ENCODE measurements at places on chromosomes 6 and 20.

- no peak overlapping the region for H3K27ac ChIP-seq
- no peaks in the 10 kb centered on the region for H3K27me3 ChIP-seq
- H3K4me3 ChIP-seq, result peak overlapping the region; percentile 21
- H3K36me3 ChIP-seq, result no peaks in the 10 kb centered on the region
- H3K4me1 ChIP-seq, result peaks cover 15% of the 10 kb centered on the region
Observed at GRCh38 chr6:142030115-142030619, 102.6 kb upstream of the GJE1 start.

DNA sequence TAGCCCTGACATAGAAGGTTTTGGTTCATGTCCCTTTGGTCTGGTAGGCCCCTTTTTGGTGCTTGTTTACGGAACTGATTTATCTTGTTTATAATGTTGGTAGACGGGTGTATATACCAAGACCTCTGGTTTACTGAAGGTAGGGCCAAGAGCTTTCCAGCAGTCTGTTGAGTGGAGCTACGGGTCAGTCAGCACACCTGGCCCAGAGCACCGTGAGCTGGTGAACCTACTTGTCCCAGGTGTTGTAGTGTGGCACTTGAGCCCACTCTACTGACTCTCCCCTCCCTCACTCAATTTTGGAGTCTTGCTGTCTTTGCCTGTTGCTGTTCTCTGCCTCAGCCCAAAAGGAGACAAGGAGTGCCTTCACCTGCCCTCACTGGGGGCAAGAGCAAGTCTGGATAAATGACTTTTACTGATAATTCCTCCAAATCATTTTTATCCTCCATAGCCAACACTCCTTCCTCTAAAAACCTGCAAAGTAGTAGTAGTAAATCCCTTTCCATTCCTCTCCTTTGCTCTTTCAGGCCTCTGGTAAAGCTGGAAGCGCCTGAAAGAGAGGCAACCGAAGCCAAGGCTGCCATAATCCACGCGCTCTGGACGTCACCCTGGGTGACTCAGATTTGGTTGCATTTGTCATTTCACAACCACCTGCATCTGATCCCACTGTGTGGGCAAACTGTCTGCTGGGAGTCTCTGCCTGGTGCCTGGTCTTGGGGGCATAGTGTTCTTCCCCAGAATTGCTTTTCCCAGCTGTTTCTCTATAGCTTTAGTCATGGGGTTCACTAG is 22.2 kb downstream of the RREB1 start:
- no peaks in the 10 kb centered on the region for H3K4me1 ChIP-seq
- H3K27ac ChIP-seq, result peak overlapping the region; percentile 51
- peaks cover 4% of the 10 kb centered on the region for H3K36me3 ChIP-seq
- no peaks in the 10 kb centered on the region for H3K27me3 ChIP-seq
- DNase-seq, result no peak

- H3K4me3 ChIP-seq, result peak overlapping the region; percentile 24
- H3K27ac ChIP-seq, result peak overlapping the region; percentile 96
- H3K4me1 ChIP-seq, result peaks cover 47% of the 10 kb centered on the region
- no peaks in the 10 kb centered on the region for H3K36me3 ChIP-seq
- no peaks in the 10 kb centered on the region for H3K27me3 ChIP-seq
Observed at GRCh38 chr20:53513489-53514298, 79.9 kb downstream of the ZNF217 start.

DNA sequence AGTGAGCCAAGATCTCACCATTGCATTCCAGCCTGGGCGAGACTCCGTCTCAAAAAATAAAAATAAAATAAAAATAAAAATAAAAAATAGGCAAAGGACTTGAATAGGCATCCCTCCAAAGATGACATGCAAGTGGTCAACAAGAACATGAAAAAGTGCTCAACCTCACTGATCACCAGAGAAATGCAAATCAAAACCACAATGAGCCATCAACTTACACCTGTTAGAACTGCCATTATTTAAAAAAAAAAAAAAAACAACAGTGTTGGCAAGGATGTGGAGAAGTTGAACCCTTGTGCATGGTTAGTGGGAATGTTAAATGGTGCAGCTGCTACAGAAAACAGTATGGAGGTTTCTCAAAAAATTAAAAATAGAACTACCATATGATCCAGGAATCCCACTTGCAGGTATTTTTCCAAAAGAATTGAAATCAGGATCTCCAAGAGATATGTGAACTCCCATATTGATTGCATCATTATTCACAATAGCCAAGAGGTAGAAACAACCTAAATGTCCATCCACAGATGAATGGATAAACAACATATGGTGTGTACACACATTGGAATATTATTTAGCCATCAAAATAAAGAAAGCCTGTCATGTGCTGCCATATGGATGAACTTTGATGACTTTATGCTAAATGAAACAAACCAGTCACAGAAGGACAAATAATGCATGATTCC is 2.8 kb downstream of the C20orf203 start:
- DNase-seq, result no peak
- no peaks in the 10 kb centered on the region for H3K27me3 ChIP-seq
- peaks cover 13% of the 10 kb centered on the region for H3K4me1 ChIP-seq
- no peak overlapping the region for H3K27ac ChIP-seq

- H3K27ac ChIP-seq, result no peak overlapping the region
- no peak for DNase-seq
- no peaks in the 10 kb centered on the region for H3K4me1 ChIP-seq
- H3K36me3 ChIP-seq, result no peaks in the 10 kb centered on the region
- H3K4me3 ChIP-seq, result no peak overlapping the region
Observed at GRCh38 chr6:117329926-117330325, 64.6 kb downstream of the VGLL2 start.

GRCh38 chr20:59624401-59624800 is 20.1 kb downstream of the PHACTR3 start:
- no peak for DNase-seq
- H3K4me1 ChIP-seq, result no peaks in the 10 kb centered on the region
- H3K36me3 ChIP-seq, result no peaks in the 10 kb centered on the region
- no peak overlapping the region for H3K27ac ChIP-seq

DNA sequence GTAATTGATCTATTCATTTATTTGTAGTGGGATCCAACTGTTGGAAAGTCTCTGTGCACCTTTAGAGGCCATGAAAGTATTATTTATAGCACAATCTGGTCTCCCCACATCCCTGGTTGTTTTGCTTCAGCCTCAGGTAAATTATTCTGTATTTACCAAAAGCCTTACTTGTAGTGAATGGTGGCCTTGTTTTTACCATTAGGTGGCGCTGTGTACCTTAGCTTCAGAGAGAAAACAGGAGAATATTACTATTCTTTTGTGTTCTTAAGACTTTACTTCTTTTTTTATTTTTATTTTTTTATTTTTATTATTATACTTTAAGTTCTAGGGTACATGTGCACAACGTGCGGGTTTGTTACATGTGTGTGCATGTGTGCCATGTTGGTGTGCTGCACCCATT is 23.7 kb downstream of the PEX7 start:
- no peaks in the 10 kb centered on the region for H3K4me1 ChIP-seq
- no peak overlapping the region for H3K27ac ChIP-seq
- no peak overlapping the region for H3K4me3 ChIP-seq
- no peaks in the 10 kb centered on the region for H3K27me3 ChIP-seq
- H3K36me3 ChIP-seq, result no peaks in the 10 kb centered on the region

GRCh38 chr20:21527908-21528307 is 14.0 kb upstream of the NKX2-2 start:
- H3K4me1 ChIP-seq, result peaks cover 3% of the 10 kb centered on the region
- no peak overlapping the region for H3K4me3 ChIP-seq
- DNase-seq, result no peak
- H3K27me3 ChIP-seq, result peaks cover 3% of the 10 kb centered on the region
- no peak overlapping the region for H3K27ac ChIP-seq

GRCh38 chr6:19210849-19211590 is 626.1 kb upstream of the ID4 start:
- no peaks in the 10 kb centered on the region for H3K36me3 ChIP-seq
- H3K27ac ChIP-seq, result no peak overlapping the region
- no peak overlapping the region for H3K4me3 ChIP-seq
- H3K27me3 ChIP-seq, result no peaks in the 10 kb centered on the region
- DNase-seq, result peak; percentile 46
- H3K4me1 ChIP-seq, result no peaks in the 10 kb centered on the region

- no peak overlapping the region for H3K4me3 ChIP-seq
- H3K4me1 ChIP-seq, result no peaks in the 10 kb centered on the region
- H3K27me3 ChIP-seq, result no peaks in the 10 kb centered on the region
- H3K36me3 ChIP-seq, result no peaks in the 10 kb centered on the region
- no peak for DNase-seq
Observed at GRCh38 chr6:44342052-44342451, 398 bp upstream of the SPATS1 start.

DNA sequence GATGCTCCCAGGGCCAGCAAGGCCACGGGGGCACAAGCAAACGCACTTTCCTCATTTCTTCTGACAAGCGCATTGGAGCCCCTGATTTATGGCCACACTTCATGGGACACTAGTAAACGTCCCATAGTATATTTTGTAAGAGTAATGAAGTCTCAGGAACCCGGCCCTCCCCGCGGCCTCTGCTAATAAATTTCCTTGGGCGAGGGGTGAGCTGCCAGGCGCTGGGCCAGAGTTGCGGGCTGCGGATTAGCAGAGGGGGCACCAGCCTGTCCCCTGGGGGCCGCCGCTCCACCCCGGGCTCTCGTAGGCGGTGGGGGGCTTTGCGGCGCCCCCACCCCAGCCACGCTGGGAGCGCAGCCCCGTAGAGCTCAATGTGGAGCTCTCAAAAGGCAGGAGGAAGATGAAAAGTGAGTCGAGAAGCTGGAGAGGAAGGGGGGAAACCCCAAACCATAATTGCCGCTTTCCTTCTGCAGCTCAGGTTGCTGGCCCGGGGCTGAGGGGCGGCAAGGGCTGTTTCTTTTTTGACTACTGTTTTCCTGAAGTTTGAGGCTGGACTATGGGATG is 173.6 kb downstream of the CDC5L start:
- DNase-seq, result no peak
- H3K4me1 ChIP-seq, result no peaks in the 10 kb centered on the region
- H3K36me3 ChIP-seq, result no peaks in the 10 kb centered on the region

GRCh38 chr6:42108071-42108470 is 34.3 kb downstream of the C6orf132 start:
- H3K4me1 ChIP-seq, result no peaks in the 10 kb centered on the region
- H3K27me3 ChIP-seq, result no peaks in the 10 kb centered on the region
- H3K36me3 ChIP-seq, result peaks cover 2% of the 10 kb centered on the region
- H3K4me3 ChIP-seq, result no peak overlapping the region
- H3K27ac ChIP-seq, result no peak overlapping the region
- DNase-seq, result no peak

GRCh38 chr6:28720357-28721231 is 194.9 kb downstream of the GPX5 start:
- H3K27me3 ChIP-seq, result no peaks in the 10 kb centered on the region
- no peak for DNase-seq
- H3K4me3 ChIP-seq, result no peak overlapping the region
- no peak overlapping the region for H3K27ac ChIP-seq
- H3K4me1 ChIP-seq, result 0 out of 2 replicates have a peak, but pooled peaks cover 3% of the 10 kb centered on the region

DNA sequence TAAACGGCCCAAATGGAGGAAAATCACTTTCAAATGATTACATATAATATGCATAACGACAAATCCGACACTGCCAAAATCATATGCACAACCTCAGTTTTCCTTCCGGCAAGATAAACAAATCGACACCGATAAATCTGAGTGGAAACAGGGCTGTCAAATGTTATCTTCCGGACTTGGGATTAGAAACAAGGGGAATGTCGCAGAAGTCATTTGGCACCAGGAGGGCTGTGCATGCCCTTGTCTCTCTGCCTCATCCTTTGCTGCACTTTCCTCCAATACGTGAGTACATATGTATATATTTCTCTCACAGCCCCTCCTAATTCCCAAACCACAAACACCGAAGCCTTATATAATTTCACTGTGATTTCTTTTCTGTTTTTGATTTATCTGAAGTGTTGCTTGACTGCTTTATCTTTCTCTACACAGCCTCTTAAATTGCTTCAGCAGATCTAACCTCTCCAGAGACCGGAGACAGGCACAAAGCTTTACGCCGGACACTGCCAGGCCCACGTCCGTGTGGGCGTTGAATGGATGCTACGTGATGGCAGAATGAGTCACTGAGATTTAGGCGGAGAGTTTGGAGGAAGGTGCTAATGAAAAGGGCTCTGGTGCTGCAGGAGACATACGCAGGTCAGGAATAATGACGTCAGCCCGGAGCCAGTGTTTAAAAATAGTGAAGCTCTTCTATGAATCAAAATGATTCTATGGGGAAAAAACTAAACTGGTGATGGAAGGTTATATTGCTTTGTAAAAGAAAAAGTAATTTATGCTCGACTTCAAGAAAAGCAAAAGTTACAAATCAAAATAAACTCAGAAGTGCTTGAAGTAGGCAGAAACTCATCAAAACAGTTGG is 21.0 kb upstream of the PRELID3B start:
- no peak overlapping the region for H3K4me3 ChIP-seq
- no peaks in the 10 kb centered on the region for H3K4me1 ChIP-seq
- no peak for DNase-seq
- H3K36me3 ChIP-seq, result no peaks in the 10 kb centered on the region
- H3K27me3 ChIP-seq, result peaks cover 1% of the 10 kb centered on the region

- no peak for DNase-seq
Observed at GRCh38 chr6:105397987-105398386, 4.9 kb downstream of the PREP start.

DNA sequence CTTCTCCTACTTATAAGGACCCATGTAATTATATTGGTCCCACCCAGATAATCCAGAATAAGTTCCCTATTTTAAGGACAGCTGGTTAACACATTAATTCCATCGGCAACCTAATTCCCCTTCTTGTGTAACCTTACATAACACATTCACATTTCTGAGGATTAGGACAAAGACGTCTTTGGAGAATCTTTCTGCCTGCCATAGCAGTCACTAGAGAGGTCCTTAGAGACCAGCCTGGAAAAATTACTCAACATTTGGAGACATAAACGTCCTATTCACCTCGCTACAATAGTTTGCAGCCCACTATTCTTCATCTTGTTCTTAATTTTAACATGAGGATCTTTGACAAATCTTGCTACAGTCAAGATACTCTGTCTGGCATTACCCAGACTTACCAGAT is 100.1 kb downstream of the MAFB start:
- no peak for DNase-seq
- no peak overlapping the region for H3K4me3 ChIP-seq
- no peak overlapping the region for H3K27ac ChIP-seq
- no peaks in the 10 kb centered on the region for H3K4me1 ChIP-seq
- no peaks in the 10 kb centered on the region for H3K27me3 ChIP-seq
- H3K36me3 ChIP-seq, result no peaks in the 10 kb centered on the region

DNA sequence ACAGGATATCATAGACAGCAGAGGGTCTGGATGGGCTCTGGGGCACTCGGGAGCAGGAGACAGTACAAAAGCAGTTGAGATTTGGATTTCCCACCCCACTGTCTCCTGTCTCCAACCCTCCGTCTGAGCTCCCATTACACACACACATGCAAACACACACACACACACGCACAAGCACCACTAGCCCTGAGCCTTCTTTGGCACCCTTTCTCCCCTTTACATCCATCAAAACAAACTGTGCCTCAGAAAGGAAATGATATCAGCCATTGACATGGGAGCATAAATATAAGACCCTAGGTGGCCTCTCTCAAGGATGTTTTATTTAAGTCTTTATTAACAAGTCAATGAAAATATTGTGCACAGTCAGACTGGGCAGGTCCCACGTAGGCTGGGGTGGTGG is 17.5 kb downstream of the TTBK1 start:
- DNase-seq, result no peak
- no peak overlapping the region for H3K4me3 ChIP-seq
- peaks cover 17% of the 10 kb centered on the region for H3K4me1 ChIP-seq
- no peaks in the 10 kb centered on the region for H3K27me3 ChIP-seq
- no peak overlapping the region for H3K27ac ChIP-seq
- no peaks in the 10 kb centered on the region for H3K36me3 ChIP-seq
